ENCODE measurements at places on chromosomes 12 and 14. TPM values are rescaled to one million over a fixed set of nuclear protein-coding genes. Genes with fewer than 3 reads are reported as not detected.

Gene NOPCHAP1
- 38.8 TPM for total RNA-seq

Gene PZP
- total RNA-seq, result not detected

Gene DDX24
- 321 TPM for total RNA-seq

Gene PRR4
- 0.91 TPM for total RNA-seq

Gene TAS2R8
- total RNA-seq, result not detected

Gene ATF1
- 55.5 TPM for total RNA-seq

DNA sequence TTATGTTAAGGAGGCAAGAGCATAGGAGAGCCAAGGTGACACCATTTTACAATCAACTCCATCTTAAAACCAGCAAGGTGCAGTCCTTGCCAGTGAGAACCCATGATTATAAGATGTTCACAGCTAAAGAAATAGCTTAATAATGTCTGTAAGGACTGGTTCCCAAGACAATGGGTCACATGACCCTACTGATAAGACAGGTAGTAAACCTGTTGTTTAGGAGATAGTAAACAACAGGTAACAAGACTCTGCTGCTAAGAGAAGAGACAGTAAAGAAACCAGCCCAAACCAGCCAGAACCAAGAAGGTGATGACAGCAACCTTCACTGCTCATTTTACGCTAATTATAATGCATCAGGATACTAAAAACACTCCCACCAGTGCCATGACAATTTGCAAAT is 23.2 kb upstream of the BCAT1 start:
- DNase-seq, result no peak

DNA sequence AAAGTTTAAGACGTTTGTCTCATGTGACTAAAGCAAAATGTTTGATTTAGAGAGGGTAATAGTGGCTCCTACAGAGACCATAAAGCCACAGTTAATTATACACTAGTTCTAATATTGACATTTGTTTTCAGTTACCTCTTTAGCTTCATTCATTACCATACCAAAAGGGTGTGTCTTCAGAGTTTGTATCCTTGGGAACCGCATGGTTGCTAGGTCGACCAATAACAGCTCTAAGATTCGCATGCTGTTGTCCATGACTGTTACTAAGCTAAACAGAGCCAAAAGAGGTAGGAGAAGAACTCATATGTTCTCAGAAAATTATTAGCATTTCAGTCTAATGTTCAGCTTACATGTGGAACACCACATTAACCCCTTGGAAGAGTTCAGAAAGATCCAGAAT is 36.2 kb upstream of the ETNK1 start:
- DNase-seq, result no peak

- DNase-seq, result no peak
Measured at GRCh38 chr12:47813511-47814196, 6.0 kb downstream of the HDAC7 start.

- no peak for DNase-seq
Measured at GRCh38 chr12:77878901-77879300, 48.2 kb downstream of the NAV3 start.

DNA sequence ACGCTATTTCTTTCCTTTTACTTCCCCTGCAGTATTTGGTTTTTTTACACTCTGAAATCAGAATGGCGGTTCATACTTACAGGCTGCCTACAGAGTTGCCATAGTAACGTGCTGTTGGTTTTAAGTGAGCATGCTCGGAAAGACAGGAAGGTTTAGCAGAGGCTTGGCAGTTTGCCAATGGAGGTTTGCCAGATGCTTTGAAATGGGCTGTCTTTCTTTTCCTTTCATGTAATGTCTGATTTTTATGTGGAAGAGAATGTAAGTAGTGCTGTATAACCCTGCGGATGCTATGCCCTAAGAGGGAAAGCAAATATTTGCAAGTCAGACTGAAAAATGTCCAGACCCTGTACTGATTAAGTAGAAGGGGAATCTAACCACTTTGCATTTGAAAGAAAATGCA is 32.8 kb downstream of the ARID4A start:
- peak; percentile 86 for DNase-seq

GRCh38 chr12:56931474-56931978 is 2.7 kb downstream of the SDR9C7 start:
- no peak for DNase-seq

- DNase-seq, result peak; percentile 77
Measured at GRCh38 chr12:54216797-54217661, 28.2 kb upstream of the SMUG1 start.

DNA sequence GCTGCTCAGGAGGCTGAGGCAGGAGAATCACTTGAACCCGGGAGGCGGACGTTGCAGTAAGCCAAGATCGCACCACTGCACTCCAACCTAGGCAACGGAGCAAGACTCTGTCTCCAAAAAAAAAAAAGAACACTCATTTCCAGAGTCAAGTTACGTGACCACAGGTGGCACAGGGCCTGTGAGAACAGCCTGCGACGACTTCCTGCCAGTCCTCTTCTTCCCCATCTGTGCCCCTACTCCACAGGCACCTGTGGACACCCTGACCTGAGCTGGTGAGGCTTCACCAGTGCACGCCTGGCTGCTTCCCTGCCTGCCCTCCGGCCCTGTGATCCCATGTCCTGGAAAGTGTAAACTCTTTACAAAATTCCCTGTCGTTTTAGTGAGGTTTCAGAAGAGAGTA is 77.7 kb downstream of the PPP2R5C start:
- no peak for DNase-seq

DNA sequence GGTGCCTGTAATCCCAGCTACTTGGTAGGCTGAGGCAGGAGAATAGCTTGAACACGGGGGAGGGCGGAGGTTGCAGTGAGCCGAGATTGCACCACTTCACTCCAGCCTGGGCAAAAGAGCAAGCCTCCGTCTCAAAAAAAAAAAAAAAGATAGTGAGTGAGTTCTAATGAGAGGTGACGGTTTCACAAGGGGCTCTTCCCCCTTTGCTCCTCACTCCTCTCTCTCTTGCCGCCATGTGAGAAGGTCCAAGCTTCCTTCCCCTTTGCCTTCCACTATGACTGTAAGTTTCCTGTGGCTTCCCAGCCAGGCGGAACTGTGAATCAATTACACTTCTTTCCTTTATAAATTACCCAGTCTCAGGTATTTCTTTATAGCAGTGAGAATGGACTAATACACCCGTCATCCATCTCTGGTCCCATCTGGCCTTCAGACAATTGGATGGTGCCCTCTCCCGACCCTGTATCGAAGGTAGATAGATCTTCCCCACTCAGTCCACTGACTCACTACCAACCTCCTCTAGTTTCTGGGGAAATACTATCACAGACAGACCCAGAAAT is 27.0 kb upstream of the RCOR1 start:
- no peak for DNase-seq

DNA sequence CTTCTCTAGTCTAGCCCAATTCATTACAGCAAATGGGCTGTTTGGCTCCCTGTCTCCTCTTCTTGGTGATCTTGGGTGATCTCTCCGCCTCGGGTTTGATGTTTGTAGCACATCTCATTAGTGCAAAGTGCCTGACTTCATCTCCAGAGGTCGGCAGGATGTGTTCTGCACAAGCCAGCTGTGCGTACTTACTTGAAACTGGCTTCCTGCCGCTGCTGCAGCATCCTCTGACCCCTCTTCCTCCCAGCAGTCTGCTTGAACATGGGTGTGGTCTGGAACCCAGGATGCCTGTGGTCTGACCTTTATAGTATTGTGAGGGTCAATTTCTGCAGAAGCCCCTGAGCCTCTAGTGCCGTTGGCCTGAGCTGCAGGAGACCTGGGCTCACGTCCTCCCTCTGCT is 99.2 kb downstream of the BEGAIN start:
- no peak for DNase-seq

DNA sequence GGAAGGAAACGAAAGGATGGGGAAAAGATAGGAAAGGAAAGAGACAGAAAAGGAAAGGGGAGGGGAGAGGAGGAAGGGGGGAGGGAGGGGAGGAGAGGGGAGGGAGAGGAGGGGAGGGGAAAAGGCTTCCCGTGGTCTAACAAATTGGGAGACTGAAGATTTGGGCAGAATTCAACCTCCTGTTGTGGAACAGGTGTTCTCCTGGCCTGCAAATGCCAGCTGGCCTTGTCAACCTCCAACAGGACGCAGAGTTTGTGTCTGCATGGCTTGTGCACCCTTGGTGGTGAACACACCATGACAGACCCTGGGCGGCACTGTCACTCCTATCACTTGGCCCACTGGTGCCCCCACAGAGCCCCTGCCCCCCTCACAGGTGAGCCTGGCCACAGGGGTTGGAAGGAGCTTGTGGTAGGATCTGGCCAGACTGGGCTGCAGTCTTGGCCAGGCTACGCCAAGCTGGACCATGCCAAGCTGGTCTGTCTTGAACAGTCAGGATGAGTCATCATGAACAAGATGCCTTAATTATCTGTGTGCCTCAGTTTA is 321.6 kb downstream of the BCL11B start:
- no peak for DNase-seq

DNA sequence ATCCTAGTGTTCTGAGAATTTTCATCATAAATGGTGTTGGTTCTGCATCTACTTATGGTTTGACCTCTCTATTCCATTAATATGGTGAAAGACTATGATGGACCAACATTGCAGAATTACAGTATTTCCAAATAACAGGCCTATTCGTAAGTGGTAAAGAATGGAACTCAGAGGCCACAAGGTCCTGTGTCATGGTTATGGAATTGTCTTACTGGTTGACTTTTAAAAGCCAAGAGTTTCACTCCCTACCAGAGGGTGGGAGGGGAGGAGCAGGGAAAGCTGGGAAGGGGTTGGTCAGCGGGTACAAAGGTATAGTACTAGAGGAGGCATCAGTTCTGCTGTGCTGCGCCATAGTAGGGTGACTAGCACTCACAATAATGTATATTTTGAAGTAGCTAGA is 153.4 kb downstream of the TMEM132D start:
- no peak for DNase-seq

DNA sequence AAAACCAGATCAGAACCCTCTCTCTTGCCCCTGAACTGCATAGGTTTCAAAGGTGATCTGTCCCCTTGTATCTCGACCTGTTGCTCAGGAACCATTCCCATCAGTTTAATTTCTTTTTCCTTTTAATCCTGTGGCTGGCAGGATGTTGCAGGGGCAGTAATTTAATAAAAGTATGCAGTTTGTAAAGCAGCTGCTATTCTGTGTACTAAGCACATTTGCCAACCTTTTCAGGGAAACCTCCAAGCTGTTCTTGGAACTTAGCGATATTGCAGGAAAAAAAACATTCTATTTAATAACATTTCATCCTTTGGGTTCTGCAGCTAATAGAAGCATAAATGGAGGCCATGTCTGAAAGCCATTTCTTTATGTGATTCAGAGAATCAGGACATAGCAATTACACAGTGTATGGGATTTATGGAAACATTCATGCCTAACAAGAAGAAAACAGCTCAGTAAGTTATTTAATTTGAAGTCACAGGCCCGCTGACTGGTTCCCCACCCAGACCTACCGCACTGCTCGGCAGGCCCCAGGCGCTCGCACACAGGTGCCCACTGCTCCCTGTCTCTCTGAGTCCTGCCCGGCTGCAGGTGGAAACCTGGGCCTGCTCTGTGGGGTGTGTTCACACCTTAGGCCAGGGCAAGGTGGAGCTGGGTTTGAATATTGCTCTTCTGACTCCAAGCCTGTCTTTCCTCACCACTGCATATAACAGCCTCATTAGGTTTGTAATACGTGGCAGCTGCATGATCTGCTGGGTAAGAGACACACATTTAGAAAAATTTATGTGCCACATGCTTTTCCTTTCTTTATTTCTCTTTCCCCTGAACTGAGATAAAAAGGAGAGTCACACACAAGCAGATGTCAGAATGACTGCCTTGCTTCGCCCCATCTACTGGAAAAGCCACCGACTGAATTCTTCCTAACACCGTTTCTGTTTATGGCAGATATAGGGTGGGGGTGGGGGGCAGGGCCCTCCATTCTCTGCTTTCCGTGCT is 119.7 kb downstream of the SLC25A47 start:
- no peak for DNase-seq

GRCh38 chr14:39592116-39592789 is 160.0 kb upstream of the FBXO33 start:
- no peak for DNase-seq

- DNase-seq, result peak; percentile 82
Measured at GRCh38 chr12:6872073-6873048, 742 bp downstream of the SPSB2 start.

- no peak for DNase-seq
Measured at GRCh38 chr12:58727521-58727920, 192.8 kb downstream of the LRIG3 start.

DNA sequence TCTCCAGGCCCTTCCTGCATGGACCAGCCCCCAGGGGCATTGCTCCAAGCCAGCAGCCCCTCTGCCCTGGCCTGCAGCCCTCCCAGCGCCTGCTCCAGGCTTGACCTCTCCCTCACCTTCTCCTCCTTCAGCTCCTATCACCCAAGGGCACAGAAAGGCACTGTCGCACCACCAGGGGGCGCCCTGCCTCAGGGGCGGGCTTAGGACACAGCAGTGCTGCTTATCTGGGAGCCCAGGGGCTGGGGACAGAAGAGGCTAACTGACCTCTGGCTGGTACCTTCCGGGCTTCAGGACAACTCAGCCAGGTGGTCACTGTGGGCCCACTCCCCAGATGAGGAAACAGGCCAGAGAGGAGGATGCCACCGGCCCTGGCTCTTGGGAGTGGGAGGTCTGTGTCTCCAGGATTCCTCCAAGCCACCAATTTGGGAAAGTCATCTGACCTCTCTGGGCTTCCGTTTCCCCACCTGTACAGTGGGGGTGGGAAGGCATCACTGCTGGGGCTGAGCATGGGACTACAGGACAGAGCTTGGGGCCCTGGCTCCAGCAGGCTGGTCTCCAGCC is 25.3 kb upstream of the GPR132 start:
- peak; percentile 88 for DNase-seq

- DNase-seq, result no peak
Measured at GRCh38 chr12:111405859-111406473, at the start of gene SH2B3. TSS of gene SH2B3 (plus strand) at chr12:111405923. CDS start at chr12:111418146, 12,223 bp downstream.

GRCh38 chr12:56987551-56988053 is 18.7 kb downstream of the ZBTB39 start:
- peak; percentile 76 for DNase-seq

All from activated T-cell treated with anti-CD3 and anti-CD28 coated beads, Interleukin-2, amount 50 U/mL, for 4 hours (primary cell).